ENCODE measurements at places on chromosomes 7 and 10.
A peak's percentile ranks its signal among the peaks of the same experiment; 100 is the strongest.

DNA sequence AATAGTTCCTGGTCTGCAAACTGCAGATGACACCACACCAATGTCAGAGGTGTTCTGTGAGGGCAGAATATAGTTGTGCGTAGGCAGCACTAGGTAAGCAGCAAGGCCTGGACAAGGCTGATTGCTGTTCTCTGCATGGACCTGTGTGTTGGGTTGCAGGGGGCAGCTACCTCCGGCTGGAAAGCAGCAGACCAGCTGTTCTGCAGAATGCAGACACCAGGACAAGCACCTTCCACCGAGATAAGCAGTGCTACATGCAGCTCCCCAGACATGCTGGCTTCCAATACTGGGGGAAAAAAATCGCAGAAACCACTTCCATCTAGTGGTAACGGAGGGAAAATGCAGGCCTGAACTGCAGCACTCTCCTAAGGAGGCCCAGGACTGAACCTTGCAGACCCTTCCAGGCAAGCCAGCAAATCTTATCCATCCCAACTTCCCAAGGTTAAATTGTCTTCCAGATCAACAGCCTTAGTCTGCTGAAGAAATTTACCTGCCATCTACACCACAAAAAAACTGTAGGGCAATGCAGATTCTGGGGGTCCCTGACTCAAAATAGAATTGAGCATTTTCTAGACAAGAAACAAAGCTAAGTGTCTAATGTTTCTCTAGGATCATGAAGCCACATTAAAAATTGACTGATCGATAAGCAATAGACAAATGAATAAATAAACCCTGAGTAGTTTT is 50.5 kb upstream of the COBL start:
- peak; percentile 84 for DNase-seq

DNA sequence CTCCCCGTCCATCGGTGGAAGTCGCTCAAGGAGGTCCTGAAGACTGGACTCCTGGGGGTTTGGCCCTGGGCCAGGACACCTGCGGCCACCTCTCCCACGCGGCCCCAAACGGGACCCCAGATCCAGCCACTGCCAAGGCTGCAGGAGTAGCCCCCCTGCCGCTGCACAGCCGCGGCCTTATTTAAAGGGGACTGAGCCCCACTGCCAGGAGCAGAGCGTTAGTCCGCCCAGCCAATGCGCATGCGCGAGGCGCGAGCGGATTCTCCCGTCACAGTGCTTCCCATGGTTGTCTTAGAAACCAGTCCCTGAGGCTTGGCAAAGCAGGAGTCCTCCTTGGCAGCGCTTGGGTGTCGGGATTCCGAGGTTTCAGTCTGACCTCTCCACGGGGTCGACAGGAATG is 320.0 kb downstream of the ZNF716 start:
- no peak for DNase-seq

DNA sequence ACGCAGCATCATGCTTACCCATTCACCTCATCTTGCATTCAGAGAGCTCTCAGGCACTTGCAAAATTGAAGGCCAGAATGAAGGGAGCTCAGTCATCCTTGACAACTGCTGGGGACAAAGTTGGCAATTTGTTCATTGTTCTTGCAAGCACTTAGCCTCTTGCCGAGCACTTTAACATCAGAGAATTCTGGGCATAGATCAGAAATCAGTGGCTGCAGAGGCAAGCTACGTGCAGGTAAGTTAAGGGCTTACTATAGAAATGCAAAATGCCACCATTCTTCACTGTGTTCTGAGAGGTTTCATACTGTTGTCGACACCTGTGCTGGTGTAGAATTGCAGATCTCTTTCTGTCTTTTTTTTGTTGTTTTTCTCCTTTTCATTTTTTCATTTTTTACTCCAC is 84.1 kb upstream of the INSYN2A start:
- no peak for DNase-seq

- DNase-seq = no peak
Observed at GRCh38 chr7:155570171-155570958, 24.0 kb upstream of the CNPY1 start.

DNA sequence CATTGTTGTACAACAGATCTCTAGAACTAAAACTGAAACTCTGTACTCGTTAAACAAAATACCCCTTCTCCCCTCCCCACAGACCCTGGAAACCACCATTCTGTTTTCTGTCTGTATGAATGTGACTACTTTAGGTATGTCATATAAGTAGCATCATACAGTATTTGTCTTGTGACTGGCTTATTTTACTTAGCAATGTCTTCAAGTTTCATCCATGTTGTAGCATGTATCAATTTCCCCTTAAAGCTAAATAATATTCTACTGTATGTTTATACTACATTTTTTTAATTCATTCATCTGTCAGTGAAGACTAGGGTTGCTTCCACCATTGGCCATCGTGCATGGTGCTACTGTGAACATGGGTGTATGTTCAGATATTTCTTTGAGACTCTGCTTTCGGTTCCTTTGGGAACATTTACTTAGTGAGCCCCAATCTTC is 71.2 kb upstream of the RPA3 start:
- no peak for DNase-seq

- no peak for DNase-seq
Observed at GRCh38 chr7:135209225-135209834, 2.0 kb downstream of the WDR91 start.

GRCh38 chr10:88332503-88333247 is 250.4 kb downstream of the RNLS start:
- peak; percentile 49 for DNase-seq

Measured in hematopoietic multipotent progenitor cell treated with erythropoietin and hydrocortisone succinate and interleukin-3 and kit ligand, for 4 days (in vitro differentiated cells).